ENCODE measurements at places on chromosomes 6 and 20.

DNA sequence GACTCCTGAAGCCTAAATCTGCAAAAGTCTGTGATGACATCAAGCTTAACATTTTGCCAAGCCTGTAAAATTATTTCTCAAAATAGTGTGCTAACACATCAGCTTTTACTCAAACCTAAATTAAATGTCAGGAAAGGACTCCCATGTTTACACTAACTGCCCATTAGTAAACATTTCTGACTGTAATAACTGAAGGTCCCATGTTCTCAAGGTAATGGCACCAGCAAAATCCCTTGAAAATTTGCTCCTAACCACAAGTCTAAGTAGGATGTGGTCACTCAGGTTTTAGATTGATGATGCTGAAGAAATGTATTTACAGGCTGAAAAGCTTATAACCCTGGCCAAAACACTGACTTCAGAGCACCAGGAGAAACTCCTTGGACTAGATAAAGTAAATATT is 33.0 kb downstream of the BACH2 start:
- peak; percentile 92 for DNase-seq

DNA sequence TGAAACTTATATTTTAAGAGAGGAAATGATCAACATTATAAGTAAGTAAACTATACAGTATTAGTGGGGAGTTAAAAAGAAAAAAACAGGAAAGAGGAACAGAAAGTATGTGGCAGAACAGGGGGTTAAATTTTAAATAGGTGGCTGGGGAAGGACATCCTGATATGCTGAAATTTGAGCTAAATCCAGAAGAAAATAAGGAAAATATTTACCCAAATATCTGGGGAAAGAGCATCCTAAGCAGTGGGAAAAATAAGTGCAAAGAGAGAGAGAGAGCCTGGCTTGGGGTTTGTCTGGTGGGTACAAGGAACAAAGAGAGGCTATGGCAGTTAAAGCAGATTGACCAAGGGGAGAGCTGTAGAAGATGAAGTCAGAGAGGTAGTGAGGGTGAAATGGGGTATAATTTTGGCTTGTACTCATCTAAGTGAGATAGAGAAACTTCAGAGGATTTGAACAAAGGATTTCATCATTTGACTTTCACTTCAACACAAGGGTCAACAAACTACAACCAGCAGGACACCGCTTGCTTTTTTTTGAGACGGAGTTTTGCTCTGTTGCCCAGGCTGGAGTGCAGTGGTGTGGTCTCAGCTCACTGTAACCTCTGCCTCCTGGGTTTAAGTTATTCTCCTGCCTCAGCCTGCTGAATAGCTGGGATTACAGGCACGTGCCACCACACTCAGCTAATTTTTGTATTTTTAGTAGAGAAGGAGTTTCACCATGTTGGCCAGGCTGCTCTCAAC is 328.4 kb upstream of the CNR1 start:
- DNase-seq, result no peak

- no peak for DNase-seq
Measured at GRCh38 chr6:158367816-158368215, 55.6 kb downstream of the TULP4 start.

- peak; percentile 5 for DNase-seq
Measured at GRCh38 chr6:85124472-85125354, 325.2 kb upstream of the NT5E start.

- DNase-seq, result no peak
Measured at GRCh38 chr20:44393608-44394451, 38.3 kb downstream of the HNF4A start.

DNA sequence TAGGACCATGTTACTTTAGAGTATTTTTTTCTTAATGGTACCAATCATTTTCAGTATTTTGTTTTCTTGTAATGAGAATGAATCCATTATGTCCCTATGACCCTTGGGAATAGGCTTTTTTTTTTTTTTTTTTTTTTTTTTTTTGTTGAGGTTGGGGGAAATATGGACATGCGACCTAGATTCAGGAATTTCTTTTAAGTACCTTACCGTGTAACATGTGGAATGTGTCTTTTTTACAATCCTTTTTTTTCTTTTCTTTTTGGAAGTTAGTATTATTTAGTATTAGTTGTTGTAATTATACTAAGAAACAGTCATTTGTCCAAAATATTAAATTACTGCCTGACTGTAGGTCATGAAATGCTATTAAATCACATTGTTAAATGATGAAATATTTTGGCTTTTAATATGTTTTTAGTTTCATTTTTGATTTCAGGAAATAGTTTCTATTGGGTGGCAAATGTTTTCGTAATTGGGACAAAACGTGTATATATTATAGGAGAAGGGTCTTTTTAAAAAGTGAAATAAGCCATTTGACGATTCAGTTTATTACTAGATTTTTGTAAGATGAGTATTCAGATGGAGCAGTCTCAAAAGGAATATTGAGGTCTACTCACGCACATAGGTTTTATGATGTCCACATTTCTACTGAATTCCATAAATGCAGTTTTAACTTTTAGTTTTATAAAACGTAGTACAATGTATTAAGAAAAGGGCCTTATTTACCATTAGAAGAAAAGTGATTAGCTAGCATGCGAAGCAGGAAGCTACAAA is 4.9 kb downstream of the ARID1B start:
- DNase-seq, result no peak

DNA sequence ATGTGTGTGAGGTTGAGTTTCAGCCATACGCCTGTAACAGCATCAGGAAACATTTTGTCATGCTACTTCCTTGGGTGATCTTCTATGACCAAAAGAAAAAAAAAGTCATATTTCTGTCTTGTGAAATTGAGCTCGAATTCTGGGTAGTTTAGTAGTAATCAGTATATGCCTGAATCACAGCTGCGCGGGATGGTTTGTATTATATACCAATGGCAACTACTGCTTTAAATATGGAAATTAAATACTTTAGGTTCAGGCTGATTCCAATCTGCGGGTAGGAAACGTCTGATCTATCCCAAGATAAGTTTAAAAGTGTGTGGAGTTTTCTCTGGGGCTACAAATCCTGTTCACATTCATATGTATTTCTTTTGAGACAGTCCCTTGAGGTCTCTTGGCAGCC is 115.6 kb upstream of the FERMT1 start:
- no peak for DNase-seq

DNA sequence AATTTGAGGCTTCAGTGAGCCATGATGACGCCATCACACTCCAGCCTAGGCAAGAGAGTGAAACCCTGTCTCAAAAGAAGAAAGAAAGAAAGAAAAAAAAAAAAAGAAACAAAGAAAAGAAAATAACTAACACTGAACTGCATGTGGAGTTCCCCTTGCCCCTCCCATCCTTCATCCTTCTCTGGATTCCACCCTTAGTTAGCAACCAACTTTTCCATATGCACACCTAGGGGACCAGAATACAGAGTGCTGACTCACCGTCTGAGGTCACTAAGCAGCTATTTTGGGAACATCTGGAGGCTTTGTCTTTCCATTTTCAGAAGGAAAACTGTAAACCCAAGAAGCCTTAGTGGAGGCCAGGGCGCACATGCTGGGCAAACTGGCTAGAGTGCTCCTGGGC is 257.4 kb downstream of the MAFB start:
- no peak for DNase-seq

DNA sequence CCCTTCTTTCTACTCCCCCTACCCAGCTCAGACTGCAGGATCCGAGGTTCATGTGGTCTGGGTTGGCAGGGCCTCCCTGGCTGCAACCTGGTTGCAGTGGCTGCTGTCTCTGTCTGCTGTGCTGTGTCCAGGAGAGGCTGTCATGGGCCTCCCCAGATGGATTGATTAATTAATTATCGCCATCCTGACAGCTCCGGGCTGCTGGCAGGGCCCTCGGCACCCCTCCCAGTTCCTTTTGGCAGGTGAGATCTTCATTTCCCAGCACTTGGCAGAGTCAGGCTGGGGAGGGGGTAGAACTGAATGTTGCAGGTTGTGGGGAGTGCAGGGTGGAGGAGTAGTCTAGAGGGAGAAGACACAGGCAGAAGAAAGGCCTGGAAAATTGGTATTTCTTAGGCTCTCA is 56.7 kb upstream of the ZFAND3 start:
- DNase-seq, result no peak

DNA sequence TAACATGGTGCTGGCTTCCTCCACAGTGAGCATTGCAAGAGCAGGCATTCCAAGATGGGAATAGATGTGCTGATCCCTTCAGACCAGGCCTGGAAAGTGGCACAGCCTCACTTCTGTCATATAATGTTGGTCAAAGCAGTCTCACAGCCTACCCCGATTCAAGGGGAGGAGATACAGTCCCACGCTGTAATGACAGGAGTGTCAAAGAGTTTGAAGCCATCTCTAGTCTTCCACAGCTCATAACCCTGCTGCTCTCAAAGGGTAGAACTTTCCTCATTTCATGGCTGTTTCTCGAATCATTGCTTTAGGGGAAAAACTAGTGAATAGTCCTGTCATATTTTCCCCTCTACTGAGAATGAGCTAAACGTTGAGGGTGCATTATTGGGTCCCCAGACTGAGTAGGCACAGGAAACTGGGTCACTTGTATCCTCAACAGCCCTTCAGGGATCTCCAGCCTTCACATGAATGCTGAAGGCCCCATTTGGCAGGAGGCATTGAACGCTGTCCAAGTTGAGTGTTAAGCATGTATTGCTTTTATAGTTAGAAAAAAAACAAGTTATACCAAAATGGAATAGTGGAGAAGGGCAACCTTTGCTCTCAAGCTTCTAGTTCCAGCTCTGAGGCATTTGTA is 27.3 kb downstream of the DTD1 start:
- DNase-seq, result no peak

GRCh38 chr6:43843669-43844171 is 73.7 kb downstream of the VEGFA start:
- DNase-seq, result no peak

DNA sequence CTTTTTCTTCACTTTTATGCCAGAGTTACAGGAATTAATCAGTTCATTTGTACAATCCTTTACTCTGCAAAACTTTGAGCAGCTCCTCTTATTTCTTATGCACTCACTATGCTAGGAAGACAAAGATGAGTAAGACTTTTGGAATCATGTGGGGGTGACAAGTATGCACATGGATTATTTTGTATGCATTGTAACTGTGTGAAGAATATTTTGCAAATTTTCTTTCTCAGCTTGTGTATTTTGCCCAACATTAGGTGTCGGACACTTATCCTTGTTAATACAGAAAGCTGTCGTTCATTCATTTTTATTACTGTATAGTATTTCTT is 88.6 kb downstream of the PPP1R14C start:
- peak; percentile 57 for DNase-seq

DNA sequence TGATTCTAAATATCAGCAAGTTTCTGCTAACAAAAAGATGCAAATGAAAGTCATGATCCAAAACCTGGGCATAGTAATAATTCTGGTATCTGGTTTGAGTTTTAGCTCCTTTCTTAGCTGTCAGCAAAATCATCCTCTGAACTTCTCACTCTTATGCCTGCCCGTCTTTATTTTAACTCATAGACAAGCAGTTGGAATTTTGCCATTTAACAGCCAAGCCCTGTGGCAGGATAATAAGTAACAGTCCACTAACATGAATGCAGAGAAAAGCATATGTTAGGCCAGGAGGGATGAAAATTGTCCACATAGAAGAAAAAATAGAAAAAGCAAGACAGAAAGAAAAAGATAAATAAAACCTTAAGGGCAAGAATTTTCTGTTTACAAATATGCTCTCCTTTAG is 170.0 kb upstream of the LAMA2 start:
- DNase-seq, result no peak

DNA sequence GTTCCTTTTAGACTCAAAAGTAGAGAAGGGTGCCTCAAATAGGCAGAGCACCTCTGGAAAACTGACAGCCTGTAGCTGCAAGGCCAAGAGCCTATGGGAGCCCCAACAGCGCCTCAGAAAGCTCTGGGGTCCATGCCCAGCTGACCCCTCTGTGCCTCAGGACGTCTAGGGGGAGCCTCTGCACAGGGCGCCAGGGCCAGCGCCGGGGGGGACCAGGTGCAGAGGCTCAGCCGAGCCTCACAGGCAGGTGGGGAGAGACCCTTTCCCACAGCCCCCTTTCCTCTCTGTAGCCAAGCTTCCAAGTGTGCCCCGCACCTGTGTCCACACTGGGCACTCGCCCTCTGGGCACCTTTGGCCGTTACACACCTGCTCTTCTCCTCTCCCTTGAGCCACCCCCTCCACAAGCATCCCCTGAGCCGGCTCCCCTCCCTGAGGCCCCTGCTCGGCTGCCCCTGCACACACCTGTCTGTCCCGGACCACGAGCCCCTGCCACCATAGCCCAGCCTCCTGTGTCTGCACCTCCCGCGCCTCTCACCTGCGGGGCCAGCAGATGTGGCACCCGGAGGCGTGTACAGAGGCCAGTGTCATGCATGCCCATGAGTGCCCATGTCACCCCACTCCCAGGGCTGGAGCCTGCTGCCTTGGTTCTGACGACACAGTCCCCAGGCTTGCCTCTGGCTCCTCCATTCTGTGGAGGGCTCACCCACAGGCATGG is 53.2 kb downstream of the GINS1 start:
- no peak for DNase-seq

DNA sequence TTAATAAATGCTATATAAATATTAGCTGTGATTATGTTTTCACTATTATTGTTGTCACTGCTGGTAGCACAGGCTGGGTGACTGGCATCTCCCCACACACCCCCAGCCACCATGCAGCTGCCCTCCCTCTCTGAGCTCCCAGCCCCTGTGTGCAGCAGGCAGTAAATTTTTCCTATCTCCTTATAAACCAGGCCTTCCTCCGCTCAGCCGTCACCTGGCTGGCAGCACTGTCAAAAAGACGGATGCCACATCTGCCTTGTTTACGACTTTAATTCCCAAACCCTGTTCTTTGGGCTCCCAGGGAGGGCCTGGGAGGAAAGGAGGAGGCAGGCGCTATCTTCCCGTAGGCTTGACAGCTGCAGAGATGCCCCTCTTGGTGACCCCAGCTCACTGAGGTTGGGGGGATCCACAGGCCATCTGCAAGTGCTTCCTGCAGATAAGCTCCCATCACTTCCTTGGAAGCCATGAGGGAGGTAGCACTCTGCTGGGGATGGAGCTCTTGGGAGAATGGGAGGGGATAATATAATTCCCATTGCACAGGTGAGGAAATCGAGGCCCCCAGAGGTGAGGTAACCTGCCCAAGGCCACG is 94.5 kb downstream of the GRM4 start:
- no peak for DNase-seq

DNA sequence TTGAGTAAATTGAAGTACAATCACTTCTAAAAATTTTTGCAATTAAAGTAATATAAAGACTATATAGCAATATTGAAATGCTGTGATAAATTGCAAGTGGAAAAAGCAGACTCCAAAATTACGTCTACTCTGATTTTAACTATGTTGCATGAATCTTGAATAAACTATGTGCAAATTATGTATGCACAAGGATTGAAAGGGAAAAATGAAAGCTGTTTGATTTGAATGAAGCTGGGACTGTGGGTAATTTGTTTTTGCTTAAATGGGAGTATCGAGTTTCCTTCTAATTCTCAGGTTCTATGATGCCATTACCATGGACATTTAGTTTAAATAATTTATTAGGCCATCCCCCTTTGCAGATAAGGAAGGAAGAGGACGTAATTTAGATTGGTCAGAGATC is 198.7 kb upstream of the MYLIP start:
- DNase-seq, result no peak

- DNase-seq, result peak; percentile 31
Measured at GRCh38 chr6:136225496-136225895, 24.6 kb downstream of the MTFR2 start.

DNA sequence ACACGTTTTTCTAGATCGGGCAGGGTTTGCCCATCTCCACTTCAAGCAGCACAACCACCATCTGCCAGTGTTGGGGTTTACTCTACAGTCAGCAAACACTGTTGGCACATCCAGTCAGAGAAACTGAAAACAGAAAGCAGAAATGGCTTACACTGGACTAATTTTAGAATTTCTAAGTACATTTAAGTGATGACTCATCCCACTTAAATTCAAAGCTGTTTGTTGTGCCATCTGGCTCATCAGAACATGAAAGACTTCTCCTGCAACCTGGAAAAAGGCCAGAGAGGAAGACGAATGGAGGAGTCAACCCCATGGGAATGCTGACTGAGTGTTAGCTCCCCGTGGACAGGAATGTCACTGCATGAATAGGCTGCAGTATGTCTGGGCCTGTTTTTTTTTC is 21.8 kb downstream of the FAM209B start:
- DNase-seq, result peak; percentile 90

Measured in IMR-90 (cell line).